Foreskin fibroblast (primary cell): ENCODE measurements at places on chromosomes 1 and 21.
A peak's percentile ranks its signal among the peaks of the same experiment; 100 is the strongest.

DNA sequence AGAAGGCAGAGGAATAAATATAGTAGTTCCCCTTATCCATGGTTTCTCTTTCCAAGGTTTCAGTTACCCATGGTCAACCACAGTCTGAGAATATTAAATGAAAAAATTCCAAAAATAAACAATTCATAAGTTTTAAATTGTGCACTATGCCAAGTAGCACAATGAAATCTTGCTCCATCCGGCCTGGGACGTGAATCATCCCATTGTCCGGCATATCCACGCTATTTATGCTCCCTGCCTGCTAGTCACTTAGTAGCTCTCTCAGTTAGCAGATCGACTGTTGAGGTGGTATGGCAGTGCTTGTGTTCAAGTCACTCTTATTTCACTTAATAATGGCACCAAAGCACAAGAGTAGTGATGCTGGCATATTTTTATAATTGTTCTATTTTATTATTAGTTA is 58.6 kb upstream of the ARHGAP29 start:
- no peak for DNase-seq

GRCh38 chr1:156198831-156199349 is 5.0 kb downstream of the SLC25A44 start:
- no peak for DNase-seq

DNA sequence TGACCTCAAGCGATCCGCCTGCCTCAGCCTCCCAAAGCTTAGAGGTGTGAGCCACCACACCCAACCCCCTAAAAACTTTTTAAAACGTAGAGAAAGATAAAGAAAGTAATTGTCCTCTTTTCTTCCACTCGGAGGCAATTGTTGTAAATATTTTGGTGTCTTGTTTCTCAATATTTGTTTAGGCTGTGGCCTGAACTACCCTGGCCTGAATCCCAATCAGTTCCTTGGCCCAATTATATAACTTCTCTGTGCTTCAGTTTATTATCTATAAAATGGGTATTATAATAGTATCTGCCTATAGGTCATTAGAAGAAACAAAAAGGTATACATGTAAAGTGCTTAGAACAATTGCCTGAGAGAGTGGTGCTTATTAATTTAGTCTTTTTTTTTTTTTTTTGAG is 1.8 kb upstream of the ATP5PO start:
- DNase-seq, result no peak

DNA sequence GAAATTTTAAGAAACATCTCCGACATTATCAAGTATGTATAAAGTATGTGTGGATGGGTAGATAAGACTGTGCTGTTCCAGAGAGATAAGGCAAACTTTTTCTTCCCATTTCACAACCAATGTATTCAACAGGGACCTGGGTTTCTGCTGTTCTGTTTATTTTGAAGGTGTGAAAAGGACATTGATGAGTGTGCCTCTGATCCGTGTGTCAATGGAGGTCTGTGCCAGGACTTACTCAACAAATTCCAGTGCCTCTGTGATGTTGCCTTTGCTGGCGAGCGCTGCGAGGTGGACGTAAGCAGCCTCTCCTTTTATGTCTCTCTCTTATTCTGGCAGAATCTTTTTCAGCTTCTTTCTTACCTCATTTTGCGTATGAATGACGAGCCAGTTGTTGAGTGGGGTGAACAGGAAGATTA is 174.0 kb downstream of the CRB1 start:
- peak; percentile 69 for DNase-seq

DNA sequence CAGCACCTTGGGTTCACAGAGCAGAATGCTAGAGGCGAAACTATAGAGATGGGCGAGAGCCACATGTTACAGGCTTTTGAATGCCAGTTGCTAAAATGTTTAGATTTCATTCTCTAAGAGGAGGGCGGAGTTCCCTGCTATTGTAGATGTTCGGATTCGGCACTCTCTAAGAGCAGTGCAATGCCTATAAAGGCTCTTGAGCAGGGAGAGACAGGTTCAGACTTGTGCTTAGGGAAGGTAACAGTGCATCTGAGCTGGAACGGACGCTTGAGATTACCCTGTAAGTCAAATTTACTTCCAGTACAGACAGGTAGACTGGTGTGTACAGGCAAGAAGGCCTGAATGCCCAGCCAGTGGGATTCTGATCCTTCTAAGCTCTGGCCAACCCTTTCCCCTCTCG is 15.3 kb downstream of the LURAP1 start:
- DNase-seq, result no peak

- no peak for DNase-seq
These were observed 9.7 kb downstream of the CTNNBIP1 start for GRCh38 chr1:9900142-9901043.

DNA sequence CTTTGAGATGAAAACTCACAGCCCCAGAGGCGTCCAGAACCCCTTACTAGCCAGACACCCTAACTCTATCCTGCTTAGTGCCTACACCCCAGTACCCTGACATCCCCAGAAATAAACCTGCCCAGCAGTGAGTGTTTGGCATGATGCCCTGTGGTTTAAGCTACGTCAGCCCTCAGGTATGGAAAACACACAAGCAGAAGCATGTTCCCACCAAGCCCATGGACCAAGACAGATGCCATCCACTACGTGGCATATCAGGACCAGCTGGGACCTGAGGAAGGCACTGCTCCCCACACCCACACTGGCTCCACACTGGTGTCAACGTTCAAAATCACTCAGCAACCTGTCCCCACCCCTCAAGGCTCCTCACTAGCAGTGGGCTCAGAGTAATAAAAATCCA is 116.4 kb downstream of the SYT2 start:
- DNase-seq, result no peak

DNA sequence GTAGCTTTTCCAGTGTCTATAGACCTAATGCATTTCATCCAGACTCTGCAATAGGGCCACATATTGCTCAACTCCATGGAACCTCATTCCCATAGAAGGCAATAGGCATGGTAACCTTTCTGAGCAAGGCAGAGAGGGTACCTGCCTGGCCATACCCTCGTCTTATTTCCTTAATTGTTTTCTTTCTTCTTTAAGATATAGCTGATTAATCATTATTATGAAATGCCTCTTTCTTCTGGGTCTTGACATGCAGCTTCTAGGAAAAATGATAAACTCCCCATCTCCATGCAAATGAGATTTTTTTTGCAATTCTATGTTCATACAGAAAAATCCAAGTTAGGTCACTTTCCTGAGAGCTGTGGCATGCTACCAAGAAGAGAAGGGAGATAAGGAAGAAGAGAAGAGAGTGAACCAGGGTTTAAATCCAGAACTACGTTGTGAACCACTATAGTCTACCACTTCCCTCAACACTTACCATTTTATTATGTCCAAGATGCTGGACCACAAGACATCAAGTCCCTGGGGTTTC is 33.0 kb upstream of the IL20 start:
- DNase-seq, result no peak

GRCh38 chr21:32044205-32045180 is 171.7 kb downstream of the HUNK start:
- DNase-seq, result no peak

GRCh38 chr1:220274251-220274855 is 2.1 kb upstream of the RAB3GAP2 start:
- DNase-seq, result peak; percentile 56

GRCh38 chr1:205600085-205600484 is 31.7 kb downstream of the ELK4 start:
- peak; percentile 26 for DNase-seq

DNA sequence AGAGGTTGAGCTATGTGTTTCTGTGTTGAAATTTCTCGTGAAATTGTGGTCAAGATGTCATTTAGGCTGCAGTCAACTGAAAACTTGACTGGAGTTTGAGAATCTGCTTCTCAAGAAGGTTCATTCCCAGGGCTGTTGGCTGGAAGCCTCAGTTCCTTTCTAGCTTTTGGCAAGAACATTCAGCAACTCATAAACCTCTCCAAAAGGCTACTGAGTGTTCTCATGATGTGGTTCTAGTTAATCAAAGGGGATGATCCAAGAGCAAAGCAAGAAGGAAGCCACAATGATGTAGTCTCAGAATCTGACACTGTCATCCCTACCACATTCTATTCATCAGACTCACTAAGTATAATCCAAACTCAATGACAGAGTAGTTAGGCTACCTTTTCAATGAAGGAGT is 66.6 kb downstream of the SPATA6 start:
- DNase-seq, result no peak

- DNase-seq, result peak; percentile 26
These were observed 326.7 kb downstream of the PAPPA2 start for GRCh38 chr1:176789571-176790090.

- no peak for DNase-seq
These were observed 8.1 kb downstream of the CELA2B start for GRCh38 chr1:15483971-15484370.

GRCh38 chr1:114677691-114678090 is 7.8 kb upstream of the DENND2C start:
- DNase-seq, result no peak

DNA sequence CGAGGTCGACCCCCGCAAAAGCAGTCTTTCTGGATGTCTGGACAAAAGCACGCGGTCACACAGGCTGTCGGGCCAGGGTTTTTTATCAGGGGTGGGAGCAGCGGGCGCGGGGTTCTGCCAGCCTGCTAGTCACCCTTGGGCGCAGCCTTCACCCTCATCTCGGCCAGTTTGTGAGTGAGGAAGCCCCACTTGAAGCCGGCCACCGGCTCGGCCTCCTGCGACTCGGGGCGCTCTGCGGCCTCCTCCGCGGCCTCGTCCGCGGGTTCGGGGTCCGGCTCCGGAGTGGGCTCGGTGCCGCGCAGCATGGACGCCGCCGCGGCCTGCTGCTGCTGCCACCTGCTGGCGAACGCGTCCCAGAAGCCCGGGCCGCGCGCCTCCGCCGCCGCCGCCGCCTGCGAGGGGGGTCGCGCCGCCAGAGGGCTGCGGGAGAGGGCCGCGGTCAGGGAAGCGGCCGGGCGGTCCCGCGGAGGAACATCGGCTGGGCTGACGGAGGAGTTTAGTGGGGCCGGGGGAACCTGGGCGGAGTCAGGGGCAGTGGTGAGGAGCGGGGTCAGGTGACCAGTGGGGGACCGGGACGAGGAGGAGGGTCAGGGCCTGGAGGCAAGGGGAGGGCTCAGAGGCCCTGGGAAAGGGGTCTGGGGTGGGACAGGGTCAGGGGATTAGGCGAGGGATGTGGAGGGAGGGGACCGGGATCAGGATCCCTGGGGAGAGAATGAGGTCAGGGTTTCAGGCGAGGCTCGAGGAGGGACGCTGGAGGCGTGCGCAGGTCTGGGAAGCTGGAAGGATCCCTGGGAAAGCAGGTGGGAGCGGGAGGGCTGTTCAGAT is 4.5 kb downstream of the C1orf232 start:
- no peak for DNase-seq

DNA sequence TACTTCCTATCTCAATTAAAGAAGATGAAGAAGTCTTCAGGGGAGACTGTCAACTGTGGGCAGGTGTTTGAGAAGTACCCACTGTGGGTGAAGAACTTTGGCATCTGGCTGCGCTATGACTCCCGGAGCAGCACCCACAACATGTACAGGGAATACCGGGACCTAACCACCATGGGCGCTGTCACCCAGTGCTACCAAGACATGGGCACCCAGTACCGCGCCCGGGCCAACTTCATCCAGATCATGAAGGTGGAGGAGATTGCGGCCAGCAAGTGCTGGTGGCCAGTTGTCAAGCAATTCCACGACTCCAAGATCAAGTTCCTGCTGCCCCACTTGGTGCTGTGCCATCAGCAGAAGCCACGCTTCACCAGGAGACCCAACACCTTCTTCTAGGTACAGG is 15.5 kb upstream of the RNF19B start:
- no peak for DNase-seq

DNA sequence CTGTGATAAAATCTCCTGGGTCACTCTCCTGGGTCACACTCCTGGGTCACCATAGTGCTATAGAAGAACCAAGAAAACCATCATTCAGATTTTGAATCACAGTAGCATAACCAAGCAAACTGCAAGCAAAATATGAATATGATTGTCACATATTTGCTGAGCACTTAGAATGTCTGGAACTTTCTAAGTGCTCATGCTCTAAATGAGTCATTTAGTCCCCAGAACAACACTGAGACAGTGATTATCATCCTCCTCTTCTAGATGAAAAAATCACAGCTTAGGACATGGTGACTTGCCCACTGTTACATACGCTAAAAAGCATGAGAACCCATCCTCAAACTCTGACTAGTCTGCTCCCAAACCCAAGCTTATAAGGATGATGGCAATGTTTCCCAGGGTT is 39.5 kb upstream of the DDAH1 start:
- DNase-seq, result no peak

GRCh38 chr1:228140724-228141225 is 696 bp downstream of the GUK1 start:
- DNase-seq, result no peak

GRCh38 chr1:9240914-9241820 is 6.6 kb downstream of the H6PD start:
- no peak for DNase-seq

- DNase-seq, result no peak
These were observed 78.0 kb upstream of the RNPC3 start for GRCh38 chr1:103447471-103447870.

DNA sequence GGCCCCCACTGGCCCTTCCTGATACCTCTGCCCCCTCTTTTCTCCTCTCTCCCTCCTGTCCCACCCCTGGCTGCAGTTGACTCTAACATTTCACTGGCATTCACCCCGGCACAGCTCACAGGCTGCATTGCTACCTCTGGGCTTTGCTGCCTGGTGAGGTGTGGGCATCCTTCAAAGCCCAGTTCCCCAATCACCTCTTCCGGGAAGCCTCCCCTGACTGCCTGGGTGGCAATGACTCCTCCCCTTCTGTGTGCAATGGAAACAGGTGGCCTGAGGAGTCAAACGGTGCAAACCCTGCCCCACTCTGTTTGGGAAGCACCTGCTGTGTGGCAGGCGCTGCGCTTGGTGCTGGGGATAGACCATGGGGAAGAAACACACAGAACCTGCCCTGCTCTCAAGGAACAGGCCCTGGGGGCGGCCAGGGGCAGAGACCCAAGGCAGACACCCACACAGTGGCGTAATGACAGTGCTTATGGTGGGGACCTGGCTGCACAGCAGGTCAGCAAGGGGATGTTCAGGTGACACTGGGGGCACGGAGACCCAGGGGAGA is 39.3 kb upstream of the POFUT2 start:
- no peak for DNase-seq

DNA sequence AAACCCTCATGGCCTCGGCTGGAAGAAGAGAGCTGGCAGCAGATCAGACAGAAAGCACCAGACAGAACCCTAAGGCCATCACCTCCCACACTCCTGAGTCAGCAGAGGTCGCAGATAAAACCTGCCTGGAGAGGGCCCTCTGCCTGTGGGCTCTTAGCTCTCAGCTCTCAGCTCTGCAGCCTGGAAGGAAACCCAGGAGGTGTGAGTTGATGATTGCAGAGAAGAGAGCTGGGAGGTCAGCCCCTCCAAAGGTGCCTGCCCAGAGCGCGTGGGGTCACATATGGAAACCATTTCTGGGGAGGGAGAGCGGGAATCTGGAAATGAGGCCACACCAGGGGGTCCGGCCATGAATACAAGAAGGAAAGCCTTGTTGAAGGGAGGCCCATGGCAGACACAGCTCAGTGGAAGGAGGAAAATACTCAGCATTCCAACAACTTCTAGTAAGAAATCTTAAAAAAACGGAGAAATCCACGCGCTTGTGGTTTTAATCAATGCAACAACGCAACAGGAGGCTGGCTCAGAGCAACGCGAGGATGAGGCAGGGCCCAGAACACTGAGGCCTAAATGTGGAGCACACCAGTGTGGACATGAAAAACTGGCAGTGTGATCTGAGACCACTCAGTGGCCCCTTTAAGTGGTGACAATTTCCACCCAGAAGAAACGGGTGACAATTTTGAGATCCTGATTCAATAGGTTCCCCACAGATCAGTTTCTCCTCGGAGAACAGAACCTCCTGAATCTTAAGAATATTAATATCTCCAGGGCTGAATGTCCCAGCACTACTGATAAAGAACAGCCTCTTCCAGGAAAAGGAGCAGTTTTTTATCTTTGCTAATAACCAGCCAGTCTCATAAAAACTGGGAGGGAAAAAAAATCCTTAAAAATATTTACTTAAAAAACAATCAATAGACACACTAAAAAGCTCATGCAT is 45.7 kb downstream of the PSMG1 start:
- DNase-seq, result peak; percentile 25
